ENCODE measurements at places on chromosomes 11 and 22.

GRCh38 chr11:8693010-8693551 is 10.5 kb downstream of the RPL27A start:
- DNase-seq: no peak

DNA sequence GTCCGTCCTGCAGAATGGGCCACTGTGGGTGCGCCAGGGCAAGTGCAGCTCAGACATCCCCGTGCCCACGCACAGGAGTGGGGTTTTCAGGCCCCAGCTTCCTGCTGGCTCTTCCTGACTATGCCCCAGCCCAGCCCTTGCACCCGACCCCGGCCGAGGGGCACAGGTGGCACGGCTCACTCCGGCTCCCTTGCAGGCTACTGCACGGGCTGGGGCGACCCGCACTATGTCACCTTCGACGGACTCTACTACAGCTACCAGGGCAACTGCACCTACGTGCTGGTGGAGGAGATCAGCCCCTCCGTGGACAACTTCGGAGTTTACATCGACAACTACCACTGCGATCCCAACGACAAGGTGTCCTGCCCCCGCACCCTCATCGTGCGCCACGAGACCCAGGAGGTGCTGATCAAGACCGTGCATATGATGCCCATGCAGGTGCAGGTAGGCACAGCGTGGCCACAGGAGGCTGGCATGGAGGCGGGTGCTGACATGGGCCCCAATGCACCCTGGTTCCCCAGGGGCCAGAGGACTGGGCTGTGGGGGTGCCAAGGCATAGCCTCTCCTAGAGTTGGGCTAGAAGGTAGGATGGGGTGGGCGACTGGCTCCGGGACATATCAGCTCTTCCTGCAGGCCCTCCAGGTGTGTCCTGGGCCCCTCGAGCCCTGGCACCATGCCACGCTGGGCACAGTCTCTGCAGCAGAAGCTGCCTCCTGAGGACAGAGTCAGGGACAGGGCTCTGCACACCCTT is 27.7 kb downstream of the MUC2 start:
- no peak for DNase-seq

- peak; percentile 91 for DNase-seq
Measured at GRCh38 chr11:63508009-63508408, 2.1 kb downstream of the LGALS12 start.

GRCh38 chr11:27507557-27508322 is 1.2 kb upstream of the LIN7C start:
- no peak for DNase-seq

DNA sequence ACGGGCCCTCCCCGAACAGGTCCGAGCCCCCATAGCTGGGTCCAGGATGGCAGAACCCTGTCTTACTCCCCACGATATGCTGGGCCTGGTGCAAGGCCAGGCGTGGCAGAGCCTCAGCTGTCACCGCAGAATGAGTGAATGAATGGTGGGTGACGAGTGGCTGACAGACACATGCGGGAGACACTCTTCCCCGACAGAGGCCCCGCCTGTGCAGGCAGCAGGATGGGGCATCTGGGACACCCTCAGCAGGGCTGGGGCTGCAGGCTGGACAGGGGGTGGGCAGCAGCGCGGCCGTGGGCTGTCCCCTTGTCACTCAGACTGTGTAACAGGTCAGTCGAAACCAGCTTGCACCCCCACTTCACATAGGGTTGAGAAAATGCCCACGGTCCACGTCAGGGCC is 18.0 kb downstream of the WNT7B start:
- DNase-seq: no peak

- no peak for DNase-seq
Measured at GRCh38 chr11:18726040-18726439, at the start of gene IGSF22. IGSF22 (minus strand) TSS chr11:18726188; CDS start chr11:18724236, 1,952 bp downstream.

DNA sequence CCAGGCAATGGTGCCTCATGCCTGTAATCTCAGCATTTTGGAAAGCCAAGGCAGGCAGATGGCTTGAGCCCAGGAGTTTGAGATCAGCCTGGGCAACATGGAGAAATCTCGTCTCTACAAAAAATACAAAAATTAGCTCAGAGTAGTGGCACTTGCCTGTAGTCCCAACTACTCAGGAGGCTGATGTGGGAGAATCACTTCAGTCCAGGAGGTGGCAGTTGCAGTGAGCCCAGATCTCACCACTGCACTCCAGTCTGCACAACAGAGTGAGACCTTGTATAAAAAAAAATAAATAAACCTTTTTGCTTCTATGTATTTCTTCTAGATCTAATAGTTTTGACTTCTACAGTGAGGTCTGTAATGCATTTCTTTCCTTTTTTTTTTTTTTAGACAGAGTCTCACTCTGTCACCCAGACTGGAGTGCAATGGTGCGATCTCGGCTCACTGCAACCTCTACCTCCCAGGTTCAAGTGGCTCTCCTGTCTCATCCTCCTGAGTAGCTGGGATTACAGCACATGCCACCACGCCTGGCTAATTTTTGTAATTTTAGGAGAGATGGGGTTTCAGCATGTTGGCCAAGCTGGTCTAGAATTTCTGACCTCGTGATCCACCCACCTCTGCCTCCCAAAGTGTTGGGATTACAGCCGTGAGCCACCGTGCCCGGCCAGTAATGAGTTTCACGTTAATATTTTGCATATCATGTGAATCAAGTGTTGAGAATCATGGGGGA is 18.1 kb upstream of the RDX start:
- DNase-seq: no peak

DNA sequence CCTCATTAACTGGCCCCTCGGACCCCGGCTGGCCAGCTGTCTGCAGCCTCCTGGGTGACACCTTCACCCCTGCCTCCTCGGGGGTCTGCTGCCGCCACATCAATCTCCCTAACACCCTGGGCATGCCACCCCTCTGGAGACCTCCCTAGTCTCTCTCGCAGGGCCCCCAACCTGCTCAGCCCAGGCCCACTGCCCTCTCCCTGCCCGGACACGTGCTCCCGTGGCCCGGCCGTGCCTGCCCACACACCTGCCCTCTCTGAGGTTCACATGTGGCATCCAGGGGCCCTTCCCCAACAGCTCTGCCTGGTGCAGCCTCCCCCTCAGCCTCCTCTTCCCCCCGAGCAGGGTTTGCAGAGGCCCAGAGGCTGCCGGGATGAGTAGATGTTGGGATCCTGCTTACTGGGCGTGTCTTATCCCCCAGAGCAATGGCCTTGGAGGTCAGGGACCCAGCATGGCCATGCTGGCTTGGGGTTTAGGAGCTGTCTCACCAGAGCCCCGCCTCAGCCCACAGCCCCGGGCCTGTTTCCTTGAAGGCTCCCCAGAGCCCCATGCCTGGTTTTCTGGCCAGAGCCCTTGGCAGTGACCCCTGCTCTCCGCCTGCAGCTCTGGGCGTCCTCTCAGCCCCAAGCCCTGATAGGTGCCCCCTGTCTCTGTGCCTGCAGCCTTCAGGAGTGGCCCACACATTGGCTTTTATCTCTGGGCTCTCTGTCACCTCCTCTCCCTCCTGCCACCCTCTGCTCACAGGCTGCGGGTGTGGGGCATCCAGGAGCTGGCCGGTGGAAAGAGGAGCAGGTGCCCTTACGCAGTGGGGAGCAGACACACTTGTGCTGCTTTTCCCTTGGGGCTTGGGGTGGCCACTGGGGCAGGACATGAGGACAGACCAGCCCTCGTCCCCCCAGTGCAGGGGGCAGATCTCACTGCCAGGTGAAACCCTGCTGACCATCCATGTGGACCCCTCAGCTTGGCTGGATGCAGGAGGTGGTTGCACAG is 25.7 kb upstream of the SEPTIN5 start:
- no peak for DNase-seq

DNA sequence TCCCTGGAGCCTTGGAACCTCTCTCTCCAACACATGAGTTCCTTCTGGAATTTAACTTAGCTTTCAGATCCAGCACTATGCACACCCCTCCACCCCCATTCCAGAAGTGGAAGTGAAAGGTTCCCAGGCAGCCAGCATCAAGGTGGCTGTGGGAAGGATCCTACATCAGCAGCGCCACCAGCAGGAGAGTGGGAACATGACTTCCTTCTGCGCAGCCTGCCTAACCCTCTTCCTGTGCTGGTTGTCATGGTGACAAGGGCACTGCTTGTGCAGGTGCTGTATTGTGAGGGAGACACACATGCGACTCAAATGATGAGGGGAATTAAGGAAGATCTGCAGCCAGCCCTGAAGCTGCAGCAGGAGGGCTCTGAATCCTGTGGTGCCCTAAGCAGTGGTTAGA is 904.5 kb upstream of the API5 start:
- no peak for DNase-seq

GRCh38 chr11:69049490-69049867 is 747 bp downstream of the TPCN2 start:
- peak; percentile 52 for DNase-seq

GRCh38 chr11:76838678-76839068 is 22.0 kb upstream of the ACER3 start:
- no peak for DNase-seq

- DNase-seq: no peak
Measured at GRCh38 chr11:21774212-21774611, 418.7 kb upstream of the ANO5 start.

DNA sequence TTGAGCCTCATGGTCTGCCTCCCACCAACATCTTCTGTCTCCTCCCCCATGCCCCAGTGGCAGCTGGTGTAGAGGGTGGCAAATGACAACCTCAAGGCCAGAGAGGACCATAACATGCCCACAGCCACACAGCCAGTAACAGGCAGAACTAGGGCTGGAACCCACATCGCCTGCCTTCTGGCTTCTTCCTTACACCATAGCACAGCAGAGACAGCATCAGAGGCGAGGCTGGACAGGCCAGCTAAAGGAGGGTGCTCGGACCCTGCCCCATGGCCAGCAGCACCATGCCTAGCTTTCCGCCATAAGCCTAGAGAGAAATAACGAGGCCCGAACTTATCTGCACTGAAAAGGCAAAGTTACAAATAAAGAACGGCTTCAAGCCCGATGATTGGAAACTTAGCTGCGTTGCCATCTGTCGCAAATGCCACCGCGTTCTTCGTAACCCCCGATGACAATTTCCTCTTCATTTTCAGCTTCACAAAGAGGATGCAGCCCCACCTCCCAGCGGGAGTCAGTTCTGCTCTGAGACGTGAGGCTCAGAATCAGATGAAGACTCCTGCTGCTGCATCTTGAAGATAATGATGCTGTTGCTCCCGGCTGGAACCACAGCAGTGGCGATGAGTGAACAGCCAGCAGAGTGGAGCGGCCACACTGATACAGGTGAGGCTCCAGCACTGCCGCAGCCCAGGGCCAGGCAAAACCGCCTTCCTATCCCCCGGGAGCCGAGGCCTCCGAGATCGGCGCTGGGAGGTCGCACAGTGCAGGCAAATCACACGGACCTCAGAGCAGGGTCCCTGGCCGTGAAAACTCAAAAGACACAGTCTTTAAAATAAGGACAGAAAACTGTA is 73.8 kb upstream of the RTL6 start:
- no peak for DNase-seq

DNA sequence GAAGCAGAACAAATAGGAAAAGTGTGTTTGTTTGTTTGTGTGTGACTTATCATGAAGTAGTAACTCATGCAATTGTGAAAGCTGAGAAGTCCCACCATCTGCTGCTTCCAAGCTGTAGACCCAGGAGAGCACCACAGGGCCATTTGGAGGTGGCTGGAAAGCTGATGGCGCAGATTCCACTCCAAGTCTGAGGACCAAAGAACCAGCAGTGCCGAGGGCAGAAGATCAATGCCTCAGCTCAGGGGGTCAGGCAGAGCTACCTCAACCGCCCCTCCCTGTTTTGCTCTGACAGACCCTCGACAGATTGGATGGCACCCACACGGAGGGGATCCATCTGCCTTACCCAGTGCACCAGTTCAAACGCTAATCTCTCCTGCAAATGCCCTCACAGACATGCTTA is 896.2 kb downstream of the BRD1 start:
- no peak for DNase-seq

- DNase-seq: peak; percentile 84
Measured at GRCh38 chr11:116605543-116606459, 167.0 kb downstream of the BUD13 start.
